ENCODE measurements at places on chromosomes 11 and 22.
A peak's percentile ranks its signal among the peaks of the same experiment; 100 is the strongest.

- DNase-seq, result no peak
These were observed 49.9 kb downstream of the ZNRF3 start for GRCh38 chr22:28933321-28933720.

DNA sequence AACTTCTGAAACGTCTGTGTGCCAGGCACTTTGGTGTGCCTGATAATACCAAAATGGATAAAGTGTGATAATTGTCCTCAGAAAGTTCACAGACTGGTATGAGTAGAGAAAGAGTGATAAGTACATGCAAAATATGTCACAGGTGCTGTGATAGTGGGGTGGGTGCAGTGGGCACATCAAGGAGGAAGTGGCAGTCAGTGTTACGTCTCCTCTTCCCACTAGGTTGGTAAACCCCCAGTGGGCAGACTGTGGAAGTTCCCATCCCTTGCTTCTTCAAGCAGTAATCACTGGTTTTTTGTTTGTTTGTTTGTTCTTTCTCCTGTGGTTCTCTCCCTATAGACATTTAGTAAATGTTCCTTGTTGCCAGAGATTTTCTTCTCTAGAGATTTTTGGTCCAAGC lies 5.4 kb downstream of the RNF121 start:
- no peak for DNase-seq

DNA sequence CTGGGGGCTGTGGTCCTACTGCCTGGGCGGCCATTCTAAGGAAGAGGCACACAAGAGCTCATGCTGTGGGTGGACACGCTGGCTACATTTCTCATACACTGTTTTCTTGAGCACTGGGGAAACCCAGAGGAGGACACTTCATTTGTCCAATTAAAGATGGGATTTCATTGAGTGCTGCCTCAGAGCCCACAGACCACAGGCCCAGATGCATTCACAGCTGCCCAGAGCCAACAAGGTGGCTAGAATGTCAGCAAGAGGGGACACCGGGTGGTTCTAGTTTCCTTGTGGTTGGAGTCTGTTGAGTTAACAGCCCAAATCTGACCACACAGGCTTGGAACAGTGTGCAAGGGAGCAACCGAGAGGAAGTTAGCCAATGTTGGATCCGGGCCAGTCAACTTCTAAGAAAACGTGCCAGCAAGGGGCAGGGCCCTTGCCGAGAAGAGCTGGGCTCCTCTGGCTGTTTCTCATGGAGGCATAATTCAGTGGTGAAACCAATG lies 35.0 kb upstream of the SORL1 start:
- DNase-seq, result peak; percentile 64

DNA sequence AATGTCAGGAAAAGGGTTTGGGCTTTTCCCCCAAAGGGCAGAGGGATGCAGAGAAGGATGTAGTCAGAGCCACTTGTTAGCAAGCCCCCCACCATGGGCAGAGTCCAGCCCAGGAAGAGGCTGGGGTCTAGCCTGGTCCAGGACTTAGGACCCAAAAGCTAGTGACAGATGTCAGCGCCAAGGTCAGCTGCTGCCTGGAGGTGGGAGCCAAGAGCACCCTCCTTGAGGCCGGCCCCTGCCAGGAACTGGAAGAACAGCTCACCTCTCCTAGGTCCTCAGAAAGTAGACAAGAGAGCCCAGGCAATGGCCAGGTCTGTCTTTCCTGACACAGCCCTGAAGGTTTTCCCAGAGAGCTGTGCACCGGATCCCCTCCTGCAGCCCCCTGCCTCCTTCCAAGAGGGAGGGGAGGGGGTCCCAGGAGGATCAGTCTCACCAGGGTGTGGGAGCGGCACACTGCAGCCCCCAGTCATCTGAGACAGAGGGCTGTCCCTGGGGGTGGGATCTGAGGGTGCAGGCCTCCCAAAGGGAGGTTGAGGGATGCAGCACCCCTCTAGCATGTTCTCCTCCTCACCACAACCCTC lies 14.6 kb upstream of the ARHGEF17 start:
- no peak for DNase-seq

DNA sequence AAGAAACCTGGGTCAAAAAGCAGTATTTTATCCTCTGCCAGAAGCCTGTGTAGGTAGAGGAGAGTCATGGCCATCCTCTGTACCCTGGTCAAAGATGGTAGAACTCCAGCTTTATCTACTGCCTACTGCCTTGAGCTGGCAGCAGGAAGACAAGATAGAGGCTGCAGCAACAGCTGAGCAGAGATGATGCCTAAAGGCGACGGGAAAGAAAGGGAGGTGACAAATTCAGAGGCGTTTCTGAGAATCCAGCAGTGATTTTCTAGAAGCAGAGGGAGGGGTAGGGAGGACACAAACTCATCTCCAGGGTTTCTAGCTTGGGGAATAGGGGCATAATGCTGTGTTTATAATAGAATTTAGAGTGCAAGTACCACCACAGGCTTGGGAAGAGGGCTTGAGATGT lies 15.5 kb upstream of the C1QTNF4 start:
- DNase-seq, result no peak

DNA sequence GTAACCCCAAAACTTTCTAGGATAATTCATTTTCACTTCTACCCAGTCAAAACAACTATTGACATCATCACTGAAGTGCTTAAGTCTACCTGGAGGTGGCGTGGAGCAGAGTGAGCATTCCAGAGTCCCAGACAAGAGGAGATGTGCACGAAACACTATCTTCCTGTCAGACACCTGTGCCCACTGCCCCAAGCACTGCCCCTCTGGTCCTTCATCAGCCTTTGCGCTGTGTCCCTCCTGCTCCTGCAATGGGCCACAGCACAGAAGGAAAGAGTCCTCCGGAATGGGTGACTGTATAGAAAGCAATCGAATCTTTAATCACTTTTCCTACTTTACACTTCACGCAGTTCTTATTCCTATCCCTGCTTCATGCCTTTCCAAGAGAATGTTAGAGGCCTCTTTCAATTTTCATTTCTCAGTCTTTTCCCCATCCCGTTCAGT lies 512 bp upstream of the GRIA4 start:
- peak; percentile 20 for DNase-seq

- DNase-seq, result no peak
These were observed 2.0 kb downstream of the PRCP start for GRCh38 chr11:82898241-82898640.

DNA sequence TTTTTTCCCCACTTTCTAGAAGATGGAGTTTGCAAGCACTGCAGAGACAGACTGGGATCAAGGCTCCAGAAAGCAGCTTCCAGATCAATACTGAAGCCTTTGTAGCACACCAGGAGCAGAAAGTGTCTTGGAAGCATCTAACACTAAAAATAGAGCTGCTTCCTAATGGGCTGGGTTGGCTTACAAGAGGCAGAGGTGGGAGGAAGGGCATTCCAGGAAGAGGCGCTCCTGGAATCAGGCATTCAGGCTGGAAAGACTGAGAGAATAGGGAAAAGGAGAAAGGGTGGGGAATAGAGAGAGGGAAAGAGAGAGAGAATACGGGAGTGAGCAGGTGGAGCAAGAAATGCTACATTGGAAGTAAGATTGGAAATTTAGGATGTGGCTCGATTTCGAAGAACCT lies 395.9 kb downstream of the OPCML start:
- DNase-seq, result no peak

- no peak for DNase-seq
These were observed 859.0 kb downstream of the FAM181B start for GRCh38 chr11:81874635-81875034.

DNA sequence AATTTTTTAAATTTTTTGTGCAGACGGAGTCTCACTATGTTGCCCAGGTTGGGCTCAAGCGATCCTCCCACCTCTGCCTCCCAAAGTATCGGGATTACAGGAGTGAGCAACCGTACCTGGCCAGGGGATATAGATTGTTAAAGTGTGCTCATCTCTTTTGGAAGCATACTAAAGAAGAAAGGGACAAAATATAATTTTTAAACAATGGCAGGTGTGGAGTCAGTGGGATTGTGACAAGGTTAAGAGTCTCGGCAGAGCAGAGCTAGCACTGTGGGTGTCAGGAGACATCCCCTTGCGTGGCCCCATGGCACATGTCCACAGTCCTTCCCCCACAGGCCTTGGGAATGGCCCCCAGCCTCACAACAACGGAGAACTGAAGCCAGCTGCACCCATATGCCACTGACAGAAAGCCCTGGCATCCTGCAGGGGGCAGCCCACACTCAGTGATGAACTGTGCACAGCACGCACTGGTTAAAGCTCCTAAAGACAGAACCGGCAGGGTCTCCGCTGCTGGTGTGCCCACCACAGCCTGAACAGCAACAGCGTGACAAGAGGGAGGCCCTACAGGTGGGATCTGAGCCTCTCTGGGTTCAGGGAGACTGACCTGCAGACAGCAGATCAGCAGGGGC lies 29.9 kb downstream of the SERPIND1 start:
- peak; percentile 57 for DNase-seq

All from Calu3 (cell line).